ENCODE measurements at places on chromosomes 6 and 20. TPM values are rescaled to one million over a fixed set of nuclear protein-coding genes. Genes with fewer than 3 reads are reported as not detected.

GRCh38 chr6:148422085-148422484 lies 79.4 kb downstream of the SASH1 start:
- H3K27ac ChIP-seq = no peak overlapping the region
- no peak for DNase-seq
- no peak overlapping the region for H3K4me3 ChIP-seq
- no peaks in the 10 kb centered on the region for H3K36me3 ChIP-seq
- peaks cover 7% of the 10 kb centered on the region for H3K27me3 ChIP-seq

- peaks cover 53% of the 10 kb centered on the region for H3K4me1 ChIP-seq
- H3K4me3 ChIP-seq = peak overlapping the region; percentile 97
- peaks cover 75% of the 10 kb centered on the region for H3K36me3 ChIP-seq
- H3K27me3 ChIP-seq = no peaks in the 10 kb centered on the region
Measured at GRCh38 chr6:36599791-36600209, 5.6 kb downstream of the SRSF3 start.

Gene MMP24
- 0.20 TPM for total RNA-seq

Gene SOX4
- 0.78 TPM for total RNA-seq
